ENCODE measurements at places on chromosomes 2 and 18.

- DNase-seq = no peak
These were observed 33.2 kb downstream of the COL6A3 start for GRCh38 chr2:237380768-237381167.

DNA sequence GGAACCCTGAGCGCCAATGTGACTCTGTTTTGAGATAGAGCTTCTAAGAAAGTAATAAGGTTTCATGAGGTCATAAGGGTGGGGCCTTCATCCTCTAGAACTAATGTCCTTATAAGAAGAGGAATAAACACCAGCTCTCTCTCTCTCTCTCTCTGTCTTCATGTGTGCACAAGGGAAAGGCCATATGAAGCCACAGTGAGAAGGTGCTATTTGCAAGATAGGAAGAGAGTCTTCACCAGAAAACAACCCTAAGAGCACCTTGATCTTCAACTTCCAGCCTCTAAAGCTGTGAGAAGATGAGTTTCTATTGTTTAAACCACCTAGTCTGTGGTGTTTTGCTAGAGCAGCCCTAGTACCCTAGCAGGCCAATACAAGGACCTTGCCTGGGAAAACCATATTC is 55.8 kb downstream of the DOCK10 start:
- DNase-seq = no peak

DNA sequence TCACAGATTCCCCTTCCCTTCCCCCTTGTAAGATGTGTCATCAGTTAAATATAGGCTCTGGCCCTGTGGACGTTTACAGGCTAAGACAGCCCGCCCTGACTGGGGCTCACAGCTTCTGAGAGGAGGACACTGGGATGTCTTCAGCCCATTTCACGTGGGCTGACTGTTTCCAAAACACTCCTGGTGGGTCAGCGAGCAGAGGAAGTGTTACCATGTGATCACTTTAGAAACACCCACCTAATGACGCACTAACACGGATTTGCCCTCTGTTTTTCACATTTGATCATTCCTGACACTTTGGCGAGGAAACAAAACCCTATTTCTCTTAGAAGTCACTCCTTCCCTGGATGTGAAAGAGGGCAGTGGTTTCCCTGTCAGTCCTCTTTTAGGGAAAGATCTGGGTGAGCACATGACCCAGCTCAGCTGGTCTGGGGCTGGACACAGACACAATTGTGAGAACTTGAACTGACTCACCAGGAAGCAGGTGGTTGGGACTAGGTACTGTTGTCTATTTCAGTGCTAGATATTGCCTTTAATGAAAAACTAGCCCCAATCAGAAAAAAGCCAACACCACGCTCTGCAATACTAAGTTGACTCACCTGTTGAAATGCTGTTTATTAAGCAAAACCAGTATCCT is 38.8 kb downstream of the BMP10 start:
- no peak for DNase-seq

DNA sequence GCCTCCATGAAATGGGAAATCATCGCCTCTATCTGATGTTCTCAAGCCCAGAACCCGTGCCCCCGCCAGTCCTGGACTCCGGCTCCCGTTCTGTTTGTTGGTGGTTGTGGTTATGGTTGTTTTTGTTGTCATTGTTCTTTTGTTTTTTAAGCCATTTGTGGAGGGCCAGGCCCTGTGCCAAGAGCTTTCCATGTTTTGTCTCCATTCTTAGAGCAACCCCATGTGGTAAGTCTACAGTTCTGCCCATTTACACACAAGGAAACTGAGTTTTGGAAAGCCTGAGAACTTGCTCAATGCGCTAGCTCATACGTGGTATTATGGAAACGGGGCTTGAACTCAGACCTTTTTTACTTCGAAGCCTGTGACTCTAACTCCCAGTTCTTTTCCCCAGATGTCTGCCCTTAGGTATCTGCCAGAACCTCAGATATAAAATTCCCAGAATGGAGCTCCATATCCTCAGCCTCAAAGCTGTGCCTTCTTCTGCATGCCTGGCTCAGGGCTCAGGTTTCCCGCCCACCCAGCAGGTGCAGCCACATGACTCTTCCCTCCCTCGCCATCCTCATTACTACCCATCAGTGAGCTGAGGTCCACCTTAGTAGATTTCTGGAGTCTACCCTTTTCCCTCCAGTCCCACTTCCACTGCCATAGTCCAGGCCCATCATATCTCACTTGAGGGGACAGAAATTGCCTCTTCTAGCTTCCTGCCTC is 194.1 kb downstream of the KLHL29 start:
- DNase-seq = no peak

GRCh38 chr18:79789901-79790890 is 7.5 kb upstream of the KCNG2 start:
- DNase-seq = no peak

GRCh38 chr2:235381261-235381912 is 112.5 kb upstream of the AGAP1 start:
- DNase-seq = no peak

DNA sequence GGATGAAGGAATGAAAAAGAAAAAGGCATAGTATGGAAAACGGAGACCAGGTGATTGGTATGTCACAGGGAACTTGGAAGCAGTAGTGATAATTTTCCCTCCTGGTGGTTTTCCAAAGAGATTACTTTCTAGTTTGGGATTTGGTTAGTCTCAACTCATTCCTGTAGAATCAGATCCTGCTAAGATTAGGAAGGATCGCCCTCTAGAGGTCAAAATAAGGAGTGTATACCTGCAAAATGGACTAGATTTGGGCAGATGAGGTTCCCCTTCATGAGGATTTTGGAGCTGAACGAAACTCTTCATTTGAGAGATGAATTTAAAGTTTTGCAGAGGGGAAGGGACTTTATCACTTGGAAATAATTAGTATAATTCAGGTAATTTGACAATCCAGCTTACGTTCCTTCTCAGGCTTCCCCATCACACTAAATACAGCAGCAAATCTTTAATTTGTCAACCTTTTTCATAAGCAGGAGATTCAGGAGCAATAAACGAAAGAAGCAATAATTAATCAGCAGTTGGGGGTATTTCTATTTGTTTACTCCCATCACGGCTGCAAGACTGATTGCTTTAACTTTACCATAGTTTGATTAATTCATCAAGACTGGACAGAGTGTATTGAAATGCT is 65.2 kb downstream of the CCDC195 start:
- no peak for DNase-seq

GRCh38 chr2:36059691-36060090 is 295.9 kb upstream of the CRIM1 start:
- no peak for DNase-seq

DNA sequence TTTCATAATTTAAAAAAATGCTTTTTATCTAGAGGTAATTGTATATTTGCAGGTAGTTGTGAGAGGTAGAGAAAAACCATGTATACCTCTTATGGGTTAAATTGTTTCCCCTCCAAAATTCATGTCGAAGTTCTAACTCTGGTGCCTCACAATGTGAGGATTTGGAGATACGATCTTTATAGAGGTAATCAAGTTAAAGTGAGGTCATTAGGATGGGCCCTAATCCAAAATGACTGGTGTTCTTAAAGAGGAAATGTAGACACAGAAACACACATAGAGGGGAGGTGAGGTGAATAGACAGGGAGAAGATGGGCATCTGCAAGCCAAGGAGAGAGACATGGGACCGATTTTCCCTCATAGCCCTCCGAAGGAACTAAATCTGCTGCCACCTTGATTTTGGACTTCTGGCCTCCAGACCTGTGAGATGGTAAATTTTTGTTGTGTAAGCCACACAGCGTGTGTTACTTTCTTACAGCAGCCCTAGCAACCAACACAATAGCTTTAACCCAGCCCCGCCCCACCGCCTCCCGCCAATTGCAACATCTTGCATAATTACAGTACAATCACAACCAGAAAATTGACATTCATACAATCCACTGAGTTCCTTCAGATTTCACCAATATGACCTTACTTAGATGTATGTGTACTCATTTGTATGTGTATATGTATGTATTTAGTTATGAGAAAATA is 208.9 kb downstream of the MIB1 start:
- no peak for DNase-seq

- no peak for DNase-seq
These were observed 151.5 kb upstream of the TCF4 start for GRCh38 chr18:55739488-55739887.

DNA sequence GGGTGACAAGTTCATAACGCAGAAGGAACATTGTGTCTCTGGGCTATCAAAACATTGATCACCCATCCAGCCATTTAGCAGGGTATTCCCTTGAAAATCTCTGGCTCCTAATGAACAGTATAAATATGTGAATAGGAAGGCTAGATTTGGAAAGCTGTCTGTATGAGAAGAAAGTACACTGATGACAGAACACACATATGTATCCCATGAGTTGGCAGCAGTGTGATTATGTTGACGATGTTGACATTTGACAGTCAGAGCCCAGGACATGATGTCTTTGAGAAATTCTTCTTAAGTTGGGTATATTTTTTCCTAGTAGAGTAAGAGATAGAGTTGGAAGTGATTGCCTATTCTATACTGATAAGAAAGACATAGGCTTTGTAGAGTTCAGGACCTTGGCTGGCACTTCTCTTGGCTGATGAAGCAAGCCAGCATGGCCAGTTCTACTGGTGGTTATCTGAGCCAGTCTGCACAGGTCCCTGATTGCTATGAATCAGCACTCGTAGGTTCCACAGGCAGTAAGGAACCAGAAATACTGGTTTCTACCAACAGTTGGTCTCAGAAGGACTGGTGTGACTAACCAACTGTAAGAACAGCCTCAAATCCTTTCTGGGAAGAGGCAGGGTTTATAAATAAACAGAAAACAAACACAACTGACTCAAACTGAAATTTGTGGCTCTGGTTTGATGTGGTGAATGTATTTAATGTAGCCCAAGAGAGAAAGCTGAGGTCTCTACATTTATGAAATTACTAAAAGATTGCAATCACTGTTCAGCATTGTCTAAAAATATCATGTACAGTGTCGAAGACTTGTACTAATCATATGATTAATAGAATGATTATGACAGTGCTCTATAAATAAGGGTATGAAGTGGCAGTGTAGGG is 43.9 kb upstream of the RAPH1 start:
- no peak for DNase-seq
